ENCODE measurements at places on chromosomes 4 and X. TPM values are rescaled to one million over a fixed set of nuclear protein-coding genes. Genes with fewer than 3 reads are reported as not detected.

The OTUD6A gene
- total RNA-seq: not detected

DNA sequence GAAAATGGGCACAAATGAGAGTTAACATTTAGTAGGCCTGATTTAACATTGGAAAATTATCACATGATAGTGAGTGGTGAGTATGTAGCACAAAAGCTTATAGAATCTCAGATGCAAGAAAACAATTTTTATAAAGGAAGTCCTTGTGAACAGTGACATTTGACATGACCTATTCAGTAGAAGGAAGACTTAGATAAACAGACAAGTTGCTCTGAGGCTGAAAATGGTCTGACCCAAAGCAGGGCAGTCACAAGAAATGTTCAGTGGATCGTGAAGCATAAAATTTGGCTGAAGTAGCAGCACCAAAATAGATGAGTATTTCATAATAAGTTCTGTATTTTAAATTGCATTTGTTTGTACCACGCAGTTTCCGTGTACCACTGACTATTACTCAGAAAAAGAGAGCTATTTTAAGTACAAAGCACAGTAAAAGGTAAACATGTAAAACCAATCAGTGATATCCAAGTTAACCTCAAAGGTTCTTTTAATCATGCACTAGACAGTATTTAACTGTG lies 605.7 kb upstream of the PABPC4L start:
- no peak for DNase-seq

The UNC5C gene
- total RNA-seq: not detected

- no peak for DNase-seq
Observed at GRCh38 chr4:153759407-153760316, at the start of gene RNF175. TSS of gene RNF175 (minus strand) at chr4:153760024. CDS start at chr4:153759862, 162 bp downstream.

The CSAG1 gene
- total RNA-seq: not detected

GRCh38 chr4:68797618-68798017 lies 18.2 kb upstream of the UGT2B10 start:
- no peak for DNase-seq

The TMEM35A gene
- total RNA-seq: not detected

DNA sequence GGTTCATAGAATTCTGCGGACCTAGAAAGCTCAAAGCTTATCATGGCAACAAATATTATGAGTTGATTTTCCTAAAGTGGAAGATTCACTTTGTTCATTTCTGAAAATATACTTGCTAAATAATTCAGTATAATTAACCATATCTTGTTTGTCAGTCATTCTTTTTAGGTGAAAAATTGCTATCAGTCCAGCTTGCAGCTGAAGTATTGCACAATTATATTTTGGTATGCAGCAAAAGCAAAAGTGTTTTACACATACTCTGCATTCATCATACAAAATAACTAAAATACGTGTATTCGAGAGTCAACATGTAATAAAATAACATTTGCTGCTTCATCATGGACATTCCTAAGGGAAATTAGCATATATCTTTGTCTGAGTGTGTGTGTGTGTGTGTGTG lies 24.8 kb downstream of the DKK2 start:
- DNase-seq: no peak

DNA sequence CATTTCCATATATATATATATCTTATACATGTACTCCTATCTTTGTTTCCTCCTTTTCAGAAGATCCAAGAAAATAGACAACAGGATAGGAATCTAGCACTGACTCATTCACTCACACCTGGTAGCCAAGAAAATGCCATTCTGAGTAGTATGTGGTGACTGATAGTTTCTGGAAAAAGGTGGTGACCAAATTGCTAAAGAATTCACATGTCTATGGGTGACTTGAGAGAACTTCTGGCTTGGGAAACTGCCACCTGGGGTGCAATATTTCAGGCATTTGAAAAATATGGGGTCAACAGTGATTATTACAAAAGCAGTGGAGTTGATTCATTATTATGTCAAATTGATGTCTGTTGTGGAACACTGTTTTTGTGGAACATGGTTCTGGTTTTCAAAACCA lies 605.1 kb downstream of the PCDH18 start:
- no peak for DNase-seq

GRCh38 chr4:119139311-119139710 lies 3.7 kb downstream of the MYOZ2 start:
- DNase-seq: no peak

GRCh38 chr4:161248880-161249279 lies 914.9 kb downstream of the FSTL5 start:
- DNase-seq: no peak

The GPRASP3 gene
- total RNA-seq: 0.88 TPM

- DNase-seq: no peak
Observed at GRCh38 chr4:132557660-132558059, 591.4 kb upstream of the PCDH10 start.
